Progenitor cell of endocrine pancreas (in vitro differentiated cells): ENCODE measurements at places on chromosomes 11 and 22.

DNA sequence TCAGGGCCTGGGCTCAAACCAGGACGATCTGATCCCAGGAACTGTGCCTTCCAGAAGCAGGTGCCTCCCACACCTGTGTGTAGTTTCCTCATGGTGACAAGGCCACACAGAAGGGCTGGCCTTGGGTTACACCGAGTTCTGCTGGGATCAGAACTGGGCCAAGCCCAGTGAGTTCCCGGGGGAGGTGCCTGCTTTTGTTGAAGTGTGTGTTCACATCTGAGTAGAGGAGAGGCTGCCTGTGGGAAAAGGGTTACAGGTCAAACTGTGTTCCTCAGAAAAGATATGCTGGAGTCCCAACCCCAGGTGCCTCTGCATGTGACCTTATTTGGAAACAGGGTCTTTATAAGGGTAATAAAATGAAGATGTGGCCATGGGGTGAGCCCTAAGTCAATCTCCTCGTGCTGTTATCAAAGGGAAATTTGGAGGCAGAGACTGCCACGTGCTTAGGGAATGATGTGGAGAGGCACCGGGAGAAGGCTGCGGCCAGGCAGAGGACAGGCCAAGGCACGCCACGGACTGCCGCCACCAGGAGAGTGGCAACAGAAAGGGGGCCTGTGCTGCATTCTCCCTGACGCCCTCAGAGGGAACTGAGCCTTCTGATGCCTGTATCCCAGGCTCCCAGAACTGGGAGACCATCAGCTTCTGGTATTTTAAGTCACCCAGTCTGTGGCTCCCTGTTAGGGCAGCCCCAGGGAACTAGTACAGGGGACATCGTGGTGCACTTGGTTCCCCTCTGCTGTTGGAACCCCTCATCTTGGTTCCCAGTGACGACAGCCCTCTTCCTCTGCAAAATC, 158.8 kb downstream of the CACNA1I start:
- DNase-seq = no peak
- no peaks in the 10 kb centered on the region for H3K4me1 ChIP-seq

- DNase-seq = peak; percentile 84
- H3K4me1 ChIP-seq = no peaks in the 10 kb centered on the region
- no peak overlapping the region for H3K27ac ChIP-seq
Measured at GRCh38 chr11:66022401-66023185, 3.7 kb downstream of the CATSPER1 start.

DNA sequence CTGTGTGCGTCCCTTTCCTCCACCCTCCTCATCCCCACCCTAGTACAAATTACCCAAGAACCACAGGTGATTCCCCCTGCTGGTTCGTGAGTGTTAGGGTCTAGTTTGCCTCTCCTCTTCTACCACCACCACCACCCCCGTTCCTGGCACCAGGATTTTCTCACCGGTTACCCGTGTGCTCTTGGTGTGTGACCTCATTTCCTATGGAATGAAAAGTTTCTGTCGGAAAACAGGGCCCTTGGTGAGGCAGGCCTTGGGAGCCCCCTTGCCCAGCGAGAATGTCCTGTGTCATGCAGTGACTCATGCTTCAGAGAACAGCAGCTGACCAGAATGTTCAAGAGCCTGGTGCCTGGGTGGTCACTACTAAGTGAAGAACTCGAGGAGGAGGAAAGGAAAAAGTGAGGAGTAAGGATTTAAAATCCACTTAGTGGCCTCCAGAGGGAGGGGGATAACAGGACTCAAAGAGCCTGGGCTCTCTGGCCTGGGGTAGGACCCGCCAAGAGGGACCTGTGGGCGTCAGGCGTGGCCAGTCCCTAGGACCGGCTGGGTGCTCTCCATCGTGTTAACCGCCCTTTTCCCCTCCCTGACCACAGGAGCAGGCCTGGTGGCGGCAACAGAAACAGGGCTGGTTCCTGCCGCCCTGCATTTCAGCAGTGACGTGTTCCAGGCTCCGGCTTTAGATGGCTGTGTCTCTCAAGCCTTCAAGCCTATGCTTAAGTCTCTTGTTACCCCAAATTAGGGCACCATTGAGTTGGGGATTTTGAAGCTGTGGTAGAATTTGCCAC, 30.2 kb downstream of the C22orf31 start:
- H3K27ac ChIP-seq = peak overlapping the region; percentile 97
- peaks cover 19% of the 10 kb centered on the region for H3K4me1 ChIP-seq
- no peaks in the 10 kb centered on the region for H3K36me3 ChIP-seq
- peaks cover 6% of the 10 kb centered on the region for H3K27me3 ChIP-seq
- DNase-seq = no peak

GRCh38 chr22:36858966-36859365, 1.8 kb upstream of the NCF4 start:
- H3K36me3 ChIP-seq = peaks cover 2% of the 10 kb centered on the region
- H3K4me1 ChIP-seq = no peaks in the 10 kb centered on the region
- H3K27ac ChIP-seq = no peak overlapping the region
- H3K27me3 ChIP-seq = peaks cover 53% of the 10 kb centered on the region
- no peak for DNase-seq

DNA sequence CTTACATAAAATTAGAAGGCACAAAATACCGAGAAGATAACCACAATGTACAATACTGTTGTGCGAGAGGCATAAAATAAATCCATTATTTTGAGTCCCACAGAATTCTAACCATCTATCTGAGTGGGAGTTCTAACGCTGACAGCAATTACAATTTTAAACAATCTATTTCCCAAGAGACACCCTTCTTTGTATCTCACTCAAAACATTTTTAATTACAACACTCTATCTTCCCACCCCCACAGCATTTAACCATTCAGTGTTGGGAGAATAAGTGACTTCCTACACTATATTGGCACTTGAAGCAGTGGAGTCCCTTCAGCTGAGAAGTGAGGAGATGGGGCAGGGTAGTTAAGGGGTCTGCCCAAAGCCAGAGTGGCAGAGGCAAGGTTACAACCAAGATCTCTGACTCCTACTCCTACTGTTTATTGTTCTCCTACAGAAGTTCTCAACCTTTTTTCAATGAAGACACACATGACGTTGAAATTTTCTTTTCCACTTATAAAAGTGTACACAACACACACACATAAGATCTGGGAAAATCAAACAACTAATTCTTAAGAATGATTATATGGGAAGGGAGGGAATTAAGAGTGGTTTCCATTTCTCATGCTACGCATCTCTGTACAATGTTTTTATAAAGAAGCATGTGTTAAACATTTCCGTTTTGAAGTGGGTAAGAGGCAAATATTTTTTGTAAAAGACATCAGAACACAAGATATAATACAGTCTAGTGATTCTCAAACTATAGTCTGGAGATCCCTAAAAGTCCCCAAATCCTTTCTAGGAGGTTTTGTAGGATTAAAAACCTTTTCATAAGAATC, 10.9 kb downstream of the SLC25A17 start:
- peaks cover 2% of the 10 kb centered on the region for H3K4me1 ChIP-seq
- H3K36me3 ChIP-seq = no peaks in the 10 kb centered on the region
- peak overlapping the region; percentile 35 for H3K27ac ChIP-seq
- H3K4me3 ChIP-seq = no peak overlapping the region
- no peak for DNase-seq
- no peaks in the 10 kb centered on the region for H3K27me3 ChIP-seq

DNA sequence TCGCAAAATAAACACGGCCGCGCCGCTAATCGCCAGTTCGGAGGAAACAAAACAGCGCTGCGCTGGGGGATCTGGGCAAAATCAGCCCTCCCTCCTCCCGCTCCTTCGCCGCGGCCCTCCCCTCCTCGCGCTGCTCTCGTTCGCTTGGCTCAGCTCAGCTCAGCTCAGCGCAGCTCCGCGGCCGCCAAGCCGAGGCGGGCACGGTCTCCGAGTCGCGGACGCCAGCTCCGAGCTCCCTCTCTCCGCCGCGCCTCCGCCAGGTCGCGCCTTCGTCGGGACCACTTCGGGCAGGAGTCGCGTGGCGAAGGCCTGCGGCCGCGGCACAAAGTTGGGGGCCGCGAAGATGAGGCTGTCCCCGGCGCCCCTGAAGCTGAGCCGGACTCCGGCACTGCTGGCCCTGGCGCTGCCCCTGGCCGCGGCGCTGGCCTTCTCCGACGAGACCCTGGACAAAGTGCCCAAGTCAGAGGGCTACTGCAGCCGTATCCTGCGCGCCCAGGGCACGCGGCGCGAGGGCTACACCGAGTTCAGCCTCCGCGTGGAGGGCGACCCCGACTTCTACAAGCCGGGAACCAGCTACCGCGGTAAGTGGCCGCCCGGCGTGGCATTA, at the start of gene SPON1:
Gene SPON1 (plus strand): TSS at position 162 of the 607 bp plus-strand sequence. CDS start 182 bp downstream, at position 344.
- peak; percentile 58 for DNase-seq
- H3K4me1 ChIP-seq = peaks cover 35% of the 10 kb centered on the region
- H3K27ac ChIP-seq = no peak within 1 kb of the TSS
- H3K4me3 ChIP-seq = peak within 1 kb of the TSS; percentile 66

DNA sequence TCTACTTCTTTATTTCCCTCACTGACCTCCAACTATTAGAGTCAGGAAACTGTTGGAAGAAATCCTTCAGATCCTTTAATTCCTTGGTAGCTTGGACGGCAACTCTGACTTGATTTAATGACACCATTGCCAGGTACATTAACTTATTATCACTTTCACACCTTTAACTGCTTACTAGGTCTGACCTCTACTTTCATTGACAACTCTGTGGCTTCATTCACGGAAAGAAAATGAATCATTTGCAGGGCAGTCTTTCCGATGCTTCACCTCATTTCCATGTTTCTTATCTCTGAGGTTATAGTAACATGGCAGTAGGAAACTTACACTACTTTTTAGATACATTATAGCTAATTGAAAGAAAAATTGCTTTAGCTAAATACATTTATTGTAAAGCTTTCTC, 82.6 kb upstream of the PDGFD start:
- no peaks in the 10 kb centered on the region for H3K36me3 ChIP-seq
- no peak overlapping the region for H3K27ac ChIP-seq
- DNase-seq = no peak
- no peak overlapping the region for H3K4me3 ChIP-seq
- H3K27me3 ChIP-seq = no peaks in the 10 kb centered on the region

DNA sequence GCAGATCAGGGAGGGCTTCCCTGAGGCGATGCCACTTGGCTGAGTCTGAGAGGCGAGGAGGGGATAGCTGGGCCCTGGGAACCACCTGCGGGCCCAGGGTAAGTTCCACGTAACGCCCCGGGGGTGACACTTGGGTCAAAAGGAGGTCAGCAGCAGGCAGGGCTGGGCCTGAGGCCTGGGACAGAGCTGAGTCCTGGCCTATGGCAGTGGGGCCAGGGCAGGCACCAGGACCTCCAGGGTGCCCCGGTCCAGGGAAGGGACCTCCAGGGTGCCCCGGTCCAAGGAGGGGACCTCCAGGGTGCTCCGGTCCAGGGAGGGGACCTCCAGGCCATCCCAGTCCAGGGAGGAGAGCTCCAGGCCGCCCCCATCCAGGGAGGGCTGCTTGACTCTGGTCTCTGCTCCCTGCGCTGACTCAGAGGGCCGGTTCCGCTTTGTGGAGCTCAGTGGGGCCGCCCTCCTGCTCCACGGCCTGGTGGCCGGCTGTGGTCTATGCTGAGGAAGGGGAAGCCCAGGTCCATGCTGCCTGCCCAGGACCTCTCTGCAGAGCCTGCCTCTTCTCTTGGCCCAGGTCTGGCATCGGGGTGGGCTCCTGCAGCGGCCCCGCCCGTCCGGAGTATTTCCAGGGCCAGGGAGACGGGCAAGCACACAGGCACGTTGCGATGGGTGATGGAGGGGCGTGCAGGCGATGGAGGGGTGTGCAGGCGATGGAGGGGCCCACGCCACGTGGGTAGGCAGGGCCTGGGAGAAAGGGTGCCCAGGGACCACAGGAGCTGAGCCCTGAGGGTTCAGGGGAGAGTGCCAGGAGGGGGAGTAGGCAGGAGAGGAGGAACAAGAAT, 19.5 kb upstream of the WNT7B start:
- H3K27me3 ChIP-seq = peaks cover 32% of the 10 kb centered on the region
- H3K36me3 ChIP-seq = no peaks in the 10 kb centered on the region
- no peaks in the 10 kb centered on the region for H3K4me1 ChIP-seq
- no peak for DNase-seq
- no peak overlapping the region for H3K27ac ChIP-seq

DNA sequence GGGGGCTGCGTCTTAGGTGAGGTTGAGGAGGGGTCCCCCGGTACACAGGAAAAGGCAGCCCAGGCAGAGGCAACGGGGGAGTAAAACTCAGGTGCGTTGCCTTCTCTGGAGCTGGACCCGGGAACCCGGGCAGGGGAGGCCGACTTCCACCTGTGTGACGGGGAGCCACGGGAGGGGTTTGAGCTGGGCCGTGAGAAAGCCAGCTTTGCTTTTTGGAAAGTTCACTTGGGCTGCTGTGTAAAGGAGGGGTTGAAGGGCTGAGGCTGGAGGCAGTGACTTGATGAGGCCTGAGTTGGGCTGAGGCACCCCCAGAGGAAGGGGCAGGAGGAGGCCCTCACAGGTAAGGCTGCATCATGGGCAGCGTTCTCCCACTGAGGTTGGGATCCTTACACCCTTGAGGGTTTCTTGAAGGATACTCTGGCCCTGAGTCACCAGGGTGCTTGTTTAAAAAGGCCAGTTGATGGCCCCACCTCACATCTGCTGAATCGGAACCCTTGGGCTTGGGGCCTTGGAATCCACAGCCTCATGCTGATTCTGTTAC, 47.2 kb downstream of the CHRDL2 start:
- no peaks in the 10 kb centered on the region for H3K36me3 ChIP-seq
- no peak for DNase-seq
- H3K4me3 ChIP-seq = peak overlapping the region; percentile 37

- H3K36me3 ChIP-seq = no peaks in the 10 kb centered on the region
- H3K4me3 ChIP-seq = no peak overlapping the region
- peaks cover 4% of the 10 kb centered on the region for H3K4me1 ChIP-seq
- DNase-seq = no peak
Measured at GRCh38 chr22:49240016-49240380, 587.7 kb downstream of the BRD1 start.

DNA sequence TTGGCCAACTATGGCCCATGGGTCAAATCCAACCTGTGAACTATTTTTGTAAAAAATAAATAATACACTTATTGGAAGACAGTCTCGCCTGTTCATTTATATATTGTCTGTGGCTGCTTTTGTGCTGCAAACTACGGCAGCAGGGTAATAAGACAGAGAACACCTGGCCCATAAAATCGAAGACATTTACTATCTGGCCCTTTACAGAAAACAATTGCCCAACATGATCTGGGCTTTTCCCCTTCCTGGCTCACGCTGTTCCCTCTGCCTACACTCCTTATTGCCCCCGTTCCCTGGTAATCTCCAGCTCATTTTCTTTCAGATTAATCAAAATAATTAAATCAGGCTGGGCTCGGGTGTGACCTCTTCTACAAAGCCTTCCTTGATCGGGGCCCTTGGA, 5.6 kb downstream of the PLAAT2 start:
- H3K4me3 ChIP-seq = no peak overlapping the region
- H3K27me3 ChIP-seq = peaks cover 4% of the 10 kb centered on the region
- H3K36me3 ChIP-seq = no peaks in the 10 kb centered on the region
- H3K27ac ChIP-seq = no peak overlapping the region
- no peak for DNase-seq
- peaks cover 11% of the 10 kb centered on the region for H3K4me1 ChIP-seq
